ENCODE measurements at places on chromosomes 3 and 15.

DNA sequence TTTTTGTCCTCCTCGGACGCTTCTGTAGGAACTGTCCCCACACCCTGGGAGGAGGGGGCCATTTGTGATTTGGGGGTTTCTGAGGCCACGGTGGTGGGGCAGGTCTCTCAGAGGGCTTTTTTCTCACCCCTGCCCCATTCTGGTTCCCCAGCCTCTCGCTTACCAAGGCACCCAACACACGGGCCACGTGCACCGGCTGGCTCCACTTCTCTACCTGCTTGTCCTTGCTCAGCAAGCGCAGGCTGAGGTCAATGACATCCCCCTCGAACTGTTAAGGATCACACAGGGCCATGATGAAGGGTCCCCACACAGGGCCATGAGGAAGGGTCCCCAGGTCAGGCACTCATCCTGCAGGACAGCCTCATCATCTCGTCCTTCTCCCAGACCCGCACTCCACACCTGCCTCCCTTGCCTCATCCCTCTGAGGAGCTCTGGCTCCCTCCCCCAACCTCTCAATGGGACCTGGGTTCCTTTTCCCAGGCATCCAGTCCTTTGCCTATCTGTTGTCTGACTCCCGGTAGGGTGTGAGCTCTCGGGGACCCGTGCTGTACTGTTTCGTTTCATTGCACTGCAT, 10.6 kb downstream of the EPB42 start:
- no peak for DNase-seq

GRCh38 chr3:162610261-162610660, 1113.7 kb downstream of the OTOL1 start:
- DNase-seq: no peak

DNA sequence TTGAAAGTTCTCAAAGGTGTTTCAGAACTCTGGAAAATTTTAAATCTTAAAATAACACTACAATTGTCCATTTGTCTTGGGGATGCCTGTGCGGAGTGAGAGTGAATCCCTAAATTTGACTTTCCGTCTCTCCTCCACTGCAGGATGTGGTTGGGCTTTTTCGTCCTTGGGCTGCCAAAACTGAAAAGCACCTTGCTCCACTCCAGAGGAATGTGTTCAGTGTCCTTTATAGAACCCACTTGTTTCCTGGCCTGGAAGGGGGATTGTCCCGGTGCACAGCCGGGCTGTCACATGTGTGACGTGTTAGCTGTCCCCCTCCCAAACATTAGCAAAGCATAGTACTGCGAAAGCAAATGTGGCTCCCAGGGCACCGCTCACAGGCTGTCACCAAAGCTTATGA, 69.6 kb upstream of the ATP10A start:
- no peak for DNase-seq

GRCh38 chr3:71168880-71169411, 414.6 kb downstream of the FOXP1 start:
- DNase-seq: no peak

DNA sequence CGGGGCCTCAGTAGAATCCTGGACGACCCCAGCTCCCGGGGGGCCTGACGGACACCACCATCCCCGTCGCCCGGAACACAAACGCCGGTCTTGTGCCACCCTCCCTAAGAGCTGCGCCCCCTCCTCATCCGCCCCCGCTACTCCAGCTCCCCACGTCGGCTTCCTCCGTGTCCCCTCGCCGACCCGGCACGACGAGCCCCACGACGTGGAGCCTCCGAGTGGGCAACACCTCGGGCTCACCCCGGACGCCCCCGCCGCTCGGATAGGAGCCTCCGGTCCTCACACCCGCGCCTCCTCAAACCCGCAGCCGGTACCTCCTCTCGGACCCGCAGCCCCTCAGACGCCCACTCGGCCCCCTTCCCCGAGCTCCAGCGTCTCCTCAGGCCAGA, 525 bp downstream of the NPTN start:
- no peak for DNase-seq

DNA sequence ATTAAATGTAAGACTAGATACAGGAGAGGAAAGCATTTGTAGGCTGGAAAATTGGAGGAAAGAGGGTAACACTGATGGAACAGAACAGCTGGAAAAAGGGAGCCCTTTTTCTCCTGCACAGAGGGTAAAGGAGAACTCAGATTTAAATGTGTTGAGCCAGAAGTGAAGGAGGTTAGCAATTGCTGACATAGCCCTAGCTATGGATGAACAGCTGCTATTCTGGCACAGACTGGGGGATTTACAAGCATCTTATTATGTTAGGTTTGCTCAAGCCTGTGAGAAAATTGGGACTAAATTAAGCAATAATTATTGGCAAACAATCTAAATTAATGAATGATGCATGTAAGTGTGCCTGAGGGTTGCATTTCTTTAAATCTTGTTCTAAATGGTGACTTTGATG, 40.6 kb upstream of the PRR20G start:
- DNase-seq: no peak

DNA sequence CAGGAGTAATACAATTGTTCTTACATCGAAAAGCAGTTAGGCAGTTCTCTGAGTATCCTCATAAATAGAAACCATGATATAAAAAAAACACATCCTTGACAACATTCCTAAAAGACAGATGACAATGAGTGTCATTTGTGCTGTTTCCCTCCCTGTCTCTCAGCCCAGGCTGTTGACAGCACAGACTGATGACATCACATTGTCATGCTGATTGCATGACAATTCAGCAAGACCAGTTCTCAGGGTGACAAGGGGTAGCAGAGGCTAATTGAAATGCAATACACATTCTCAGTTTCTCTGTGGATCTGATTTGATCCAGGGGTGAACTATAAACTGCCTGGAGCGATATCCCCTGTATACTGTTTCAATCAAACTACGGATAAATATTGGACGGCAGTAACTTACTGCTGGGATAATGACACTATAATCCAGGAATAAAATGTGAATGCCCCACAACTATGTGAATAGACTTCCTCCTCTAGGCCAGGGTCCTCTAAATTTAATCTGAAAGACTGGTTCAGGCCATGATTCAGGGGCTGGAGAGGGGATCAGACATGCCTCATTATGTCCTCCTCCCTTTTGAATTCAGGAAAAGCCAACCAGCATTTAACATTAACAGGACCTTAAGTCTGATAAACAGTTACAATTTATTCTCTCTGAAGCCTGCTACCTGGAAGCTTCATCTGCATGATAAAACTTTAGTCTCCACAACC, 16.7 kb upstream of the EIF1B start:
- no peak for DNase-seq

DNA sequence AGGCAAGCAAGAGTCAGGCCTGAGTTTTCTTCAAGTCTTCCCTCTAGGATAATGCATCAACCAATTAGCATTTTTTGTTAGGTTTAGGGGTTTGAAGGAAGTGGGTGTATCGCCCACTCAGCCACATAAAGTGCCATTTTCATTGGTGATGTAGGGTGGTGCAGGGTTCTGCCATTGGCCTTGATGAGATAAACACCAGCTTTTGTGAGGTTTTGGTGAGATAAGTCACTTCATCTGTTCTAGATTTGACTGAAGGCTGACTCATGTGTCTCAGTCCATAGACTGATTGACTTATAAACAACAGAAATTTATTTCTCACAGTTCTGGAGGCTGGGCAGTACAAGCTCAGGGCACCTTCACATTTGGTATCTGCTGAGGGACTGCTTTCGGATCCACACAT, 84.5 kb upstream of the C3orf80 start:
- DNase-seq: no peak

DNA sequence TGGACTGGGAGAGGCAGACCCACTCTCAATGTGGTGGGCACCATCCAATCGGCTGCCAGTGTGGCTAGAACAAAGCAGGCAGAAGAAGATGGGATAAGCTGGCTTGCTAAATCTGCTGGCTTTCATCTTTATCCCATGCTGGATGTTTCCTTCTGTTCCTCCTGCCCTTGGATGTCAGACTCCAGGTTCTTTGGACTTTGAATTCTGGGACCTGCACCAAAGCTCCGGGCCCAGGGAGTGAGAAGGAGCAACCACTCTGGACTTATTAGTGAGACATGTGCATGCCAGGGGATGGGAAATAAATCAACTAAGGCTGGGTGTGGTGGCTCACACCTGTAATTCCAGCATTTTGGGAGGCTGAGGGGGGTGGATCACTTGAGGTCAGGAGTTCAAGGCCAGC, 20.0 kb upstream of the OSBPL11 start:
- DNase-seq: no peak

GRCh38 chr3:52782412-52783210, 5.2 kb downstream of the ITIH1 start:
- DNase-seq: no peak

- no peak for DNase-seq
These were observed 335.8 kb downstream of the MECOM start for GRCh38 chr3:169327546-169328356.

DNA sequence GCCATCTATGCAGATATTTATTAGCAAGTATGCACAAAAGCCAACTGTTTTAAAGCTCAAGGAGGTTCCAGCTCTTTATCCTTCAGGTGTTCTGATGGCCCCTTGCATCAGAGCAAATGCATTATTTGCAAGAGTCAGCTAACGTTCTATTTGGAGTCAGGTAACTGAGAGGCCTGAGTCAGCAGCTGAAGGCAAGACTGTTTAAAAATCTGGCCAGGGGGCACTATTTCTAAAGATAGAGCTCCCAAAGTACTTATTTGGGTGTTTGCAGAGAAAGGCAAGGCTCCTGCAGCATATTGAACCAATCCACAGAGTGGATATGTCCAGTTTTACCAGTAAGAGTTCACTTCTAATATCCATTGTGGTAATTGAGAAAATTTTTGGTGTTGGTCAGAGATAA, 146.1 kb downstream of the LRTM1 start:
- DNase-seq: no peak

DNA sequence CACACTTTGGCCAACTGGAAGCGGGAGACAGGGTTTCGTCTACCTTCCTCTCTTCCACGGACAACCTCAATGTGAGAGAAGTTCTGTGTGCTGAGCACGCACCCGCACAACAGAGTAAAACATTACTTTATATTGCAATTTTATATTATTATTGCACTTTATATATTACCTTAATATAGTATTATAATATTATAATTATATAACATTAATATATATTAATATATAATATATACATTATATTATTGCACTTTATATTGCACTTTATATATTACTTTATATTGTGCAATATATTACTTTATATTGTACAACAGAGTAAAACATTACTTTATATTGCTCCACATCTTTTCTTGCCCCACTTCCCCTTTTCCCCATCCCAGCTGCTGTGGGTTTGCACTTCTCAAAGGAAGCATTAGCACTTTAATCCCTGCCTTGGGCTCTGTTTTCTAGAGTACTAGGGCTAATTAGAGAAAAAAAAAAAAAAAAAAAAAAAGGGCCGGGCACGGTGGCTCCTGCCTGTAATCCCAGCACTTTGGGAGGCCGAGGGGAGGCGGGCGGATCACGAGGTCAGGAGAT, 76.4 kb upstream of the SLC4A7 start:
- DNase-seq: no peak

DNA sequence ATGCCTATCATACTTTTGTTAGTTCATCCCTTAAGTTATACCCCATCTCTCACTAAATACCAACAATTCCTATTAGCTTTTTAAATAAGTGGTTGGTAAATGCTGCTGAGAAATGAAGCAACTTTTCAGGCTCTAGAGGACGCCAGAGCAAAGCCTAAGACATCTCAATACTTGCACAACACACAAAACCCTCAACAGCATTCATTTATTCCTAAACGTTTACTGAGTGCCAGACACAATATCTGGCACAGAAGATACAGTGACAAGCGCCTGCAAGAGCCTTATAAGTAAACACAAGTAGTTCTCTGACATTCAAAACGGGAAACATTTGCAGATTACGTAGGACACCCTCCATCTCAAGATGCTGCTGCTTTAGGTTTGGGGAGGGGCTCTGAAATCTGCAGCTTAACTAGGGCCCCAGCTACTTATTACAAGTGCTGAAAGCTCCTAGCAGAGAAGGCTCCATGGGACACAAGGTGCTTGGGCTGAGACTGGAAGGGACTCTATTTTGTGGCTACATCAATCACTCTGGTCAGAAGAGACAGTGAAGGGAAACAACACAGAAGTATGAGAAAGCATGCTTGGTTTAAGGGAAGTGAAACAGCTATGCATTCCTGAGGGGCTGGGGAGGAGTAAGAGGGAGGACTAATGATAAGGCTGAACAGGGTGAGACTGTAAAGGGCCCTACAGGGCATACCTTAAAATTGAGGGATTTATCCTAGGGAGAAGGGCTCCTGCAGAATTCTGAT, 311.3 kb downstream of the PLCL2 start:
- no peak for DNase-seq

GRCh38 chr3:87595798-87596197, 319.4 kb upstream of the POU1F1 start:
- DNase-seq: no peak

DNA sequence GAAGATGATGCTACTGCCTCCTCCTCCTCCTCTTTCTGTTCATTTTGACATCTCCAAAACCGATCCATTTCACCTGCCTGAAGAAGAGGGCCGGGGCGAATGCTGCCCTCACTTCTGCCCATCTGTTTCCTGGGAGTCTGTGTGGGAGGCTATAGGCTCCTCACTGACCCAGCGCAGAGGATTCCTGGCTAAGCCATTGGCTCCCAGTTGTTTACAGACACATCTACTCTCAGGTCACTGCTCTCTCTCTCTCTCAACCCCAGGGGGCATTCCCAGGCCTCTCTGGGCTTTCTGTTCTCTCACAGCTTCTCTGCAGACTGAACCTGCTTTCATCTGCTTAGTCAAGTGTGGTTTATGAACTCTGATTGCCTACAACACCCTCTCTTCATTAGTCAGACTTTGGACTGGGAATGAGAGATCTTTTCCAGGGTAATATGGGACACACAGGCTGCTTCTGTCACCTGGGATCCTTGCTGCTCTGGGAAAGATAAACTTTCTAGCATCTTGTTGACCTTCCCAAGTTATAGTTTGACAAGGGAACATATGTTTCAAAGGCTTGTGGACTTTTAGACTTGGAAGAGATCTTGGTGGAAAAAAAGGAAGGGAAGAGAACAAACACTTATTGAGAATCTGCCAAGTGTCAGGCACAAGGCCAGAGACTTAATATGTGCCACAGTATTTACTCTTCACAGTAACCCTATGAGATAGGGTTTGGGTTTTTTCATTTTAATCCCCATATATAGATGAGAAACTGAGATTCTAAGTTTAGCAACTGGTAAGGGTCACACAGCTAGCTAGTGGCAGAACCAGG, 30.2 kb upstream of the USP3 start:
- DNase-seq: no peak

DNA sequence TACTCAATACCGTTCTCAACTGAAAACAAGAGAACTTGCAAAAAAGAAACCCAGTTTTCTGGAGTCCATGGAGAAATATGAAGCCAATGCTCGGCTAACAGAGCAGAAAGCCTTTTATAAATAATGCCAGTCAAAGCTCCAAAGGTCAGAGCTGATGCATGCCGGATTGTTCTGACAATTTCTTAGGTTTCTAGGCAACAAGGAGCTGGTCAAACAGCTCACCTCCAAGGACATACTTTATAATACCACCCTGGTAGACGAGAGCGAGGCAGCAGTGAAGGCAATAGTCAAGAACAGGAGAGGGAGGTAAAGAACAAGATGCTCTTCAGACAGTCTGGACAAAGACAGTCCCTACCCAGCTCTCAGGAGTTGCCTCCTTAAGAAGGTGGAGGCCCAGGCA, 111.1 kb downstream of the UBE3A start:
- DNase-seq: no peak
